ENCODE measurements at places on chromosomes 12 and 14.

GRCh38 chr12:82627799-82628198 lies 58.9 kb upstream of the TMTC2 start:
- no peak for DNase-seq

DNA sequence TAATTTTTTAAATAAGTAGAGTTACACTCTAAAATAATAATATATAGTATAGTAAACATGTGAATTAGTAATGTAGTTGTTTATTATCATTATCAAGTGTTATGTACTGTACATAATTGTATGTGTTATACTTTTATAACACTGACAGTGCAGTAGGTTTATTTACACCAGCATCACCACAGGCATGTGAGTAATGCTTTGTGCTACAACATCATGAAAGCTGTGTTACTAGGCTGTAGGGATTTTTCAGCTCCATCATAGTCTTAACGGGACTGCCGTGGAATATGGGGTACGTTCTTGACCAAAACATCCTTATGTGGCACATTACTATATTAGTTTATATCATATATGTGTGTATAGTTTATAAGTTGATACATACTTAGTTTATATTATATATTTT lies 8.6 kb downstream of the FNTB start:
- DNase-seq, result no peak

DNA sequence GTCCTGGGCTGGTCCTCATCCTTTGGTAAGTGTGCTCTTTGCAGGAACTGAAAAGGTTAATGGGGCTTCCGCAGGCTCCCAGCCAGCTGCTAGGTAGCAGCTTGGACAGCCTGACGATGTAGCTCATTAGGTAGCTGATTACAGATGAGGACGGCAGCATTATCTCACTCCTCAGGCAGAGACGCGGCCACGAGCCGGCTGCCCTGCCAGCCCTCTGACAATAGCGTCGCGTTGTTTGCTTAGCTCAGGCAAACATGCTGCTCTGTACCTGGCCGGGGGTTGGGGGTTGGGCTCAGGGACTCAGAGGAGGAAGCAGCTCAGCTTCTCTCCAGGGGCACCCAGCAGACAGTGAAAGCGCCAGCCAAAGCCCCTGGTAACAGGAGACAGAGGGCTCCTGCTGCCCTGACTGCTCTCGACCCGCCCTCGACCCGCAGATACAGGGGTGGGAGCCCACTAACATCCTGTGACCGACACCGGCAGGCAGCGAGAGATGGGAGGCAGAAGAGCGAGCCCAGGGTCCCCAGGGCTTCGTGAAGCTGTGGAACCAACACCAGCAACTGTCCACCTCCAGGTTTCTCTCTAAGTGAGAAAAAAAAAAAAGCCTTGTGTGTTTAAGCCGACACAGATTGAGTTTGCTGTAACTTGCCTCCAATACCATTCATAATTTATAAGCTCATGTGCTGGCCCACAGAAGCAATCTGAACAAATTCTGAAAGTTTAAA lies 53.4 kb upstream of the DLK1 start:
- DNase-seq, result no peak

- no peak for DNase-seq
These were observed 78.4 kb downstream of the PAPOLA start for GRCh38 chr14:96580566-96580965.

DNA sequence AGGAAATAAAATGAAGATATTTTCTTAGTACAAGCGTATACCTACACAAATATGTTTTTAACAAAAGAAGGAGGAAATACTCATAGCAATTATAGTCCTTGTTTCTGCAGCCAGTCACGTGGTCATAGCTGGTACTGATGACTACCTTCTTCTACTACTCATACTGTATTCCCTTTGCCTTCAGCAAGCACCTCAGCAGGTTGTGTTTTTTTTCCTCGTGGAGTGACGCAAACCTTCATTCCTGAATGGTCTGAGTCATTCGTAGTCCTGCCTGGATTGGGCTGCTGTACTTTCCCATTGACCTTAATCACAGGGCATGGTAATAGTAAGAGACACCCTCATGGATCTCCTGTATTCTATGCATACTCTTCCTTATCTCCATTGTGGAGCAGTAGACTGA lies 25.7 kb upstream of the SLC16A7 start:
- DNase-seq, result no peak

- DNase-seq, result no peak
These were observed 97.3 kb upstream of the BCL2L14 start for GRCh38 chr12:11973396-11973795.

- no peak for DNase-seq
These were observed 6.7 kb downstream of the LRTM2 start for GRCh38 chr12:1826867-1827705.

- peak; percentile 79 for DNase-seq
These were observed 2.1 kb downstream of the LUM start for GRCh38 chr12:91109148-91109564.

- no peak for DNase-seq
These were observed 74.2 kb downstream of the PRORP start for GRCh38 chr14:35196571-35196970.
